CD4-positive, CD25-positive, alpha-beta regulatory T cell (primary cell): ENCODE measurements at places on chromosomes 12 and 14.

- DNase-seq: no peak
Observed at GRCh38 chr12:105064564-105065178, 19.6 kb downstream of the ALDH1L2 start.

DNA sequence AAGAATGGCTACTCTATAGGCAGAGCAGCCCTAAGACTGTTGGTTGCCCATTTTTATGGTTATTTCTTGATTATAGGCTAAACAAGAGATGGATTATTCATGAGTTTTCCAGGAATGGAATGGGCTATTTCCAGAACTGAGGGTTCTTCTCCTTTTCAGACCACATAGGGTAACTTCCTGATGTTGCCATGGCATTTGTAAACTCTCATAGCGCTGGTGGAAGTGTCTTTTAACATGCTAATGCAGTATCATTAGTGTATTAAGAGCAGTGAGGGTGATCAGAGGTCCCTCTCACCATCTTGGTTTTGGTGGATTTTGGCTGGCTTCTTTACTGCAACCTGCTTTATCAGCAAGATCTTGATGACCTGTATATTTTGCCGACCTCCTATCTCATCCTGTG is 904.6 kb upstream of the FBXO33 start:
- DNase-seq: no peak

GRCh38 chr12:102474438-102475064 is 5.8 kb downstream of the IGF1 start:
- no peak for DNase-seq

GRCh38 chr14:75640876-75641275 is 19.8 kb downstream of the ERG28 start:
- DNase-seq: no peak

DNA sequence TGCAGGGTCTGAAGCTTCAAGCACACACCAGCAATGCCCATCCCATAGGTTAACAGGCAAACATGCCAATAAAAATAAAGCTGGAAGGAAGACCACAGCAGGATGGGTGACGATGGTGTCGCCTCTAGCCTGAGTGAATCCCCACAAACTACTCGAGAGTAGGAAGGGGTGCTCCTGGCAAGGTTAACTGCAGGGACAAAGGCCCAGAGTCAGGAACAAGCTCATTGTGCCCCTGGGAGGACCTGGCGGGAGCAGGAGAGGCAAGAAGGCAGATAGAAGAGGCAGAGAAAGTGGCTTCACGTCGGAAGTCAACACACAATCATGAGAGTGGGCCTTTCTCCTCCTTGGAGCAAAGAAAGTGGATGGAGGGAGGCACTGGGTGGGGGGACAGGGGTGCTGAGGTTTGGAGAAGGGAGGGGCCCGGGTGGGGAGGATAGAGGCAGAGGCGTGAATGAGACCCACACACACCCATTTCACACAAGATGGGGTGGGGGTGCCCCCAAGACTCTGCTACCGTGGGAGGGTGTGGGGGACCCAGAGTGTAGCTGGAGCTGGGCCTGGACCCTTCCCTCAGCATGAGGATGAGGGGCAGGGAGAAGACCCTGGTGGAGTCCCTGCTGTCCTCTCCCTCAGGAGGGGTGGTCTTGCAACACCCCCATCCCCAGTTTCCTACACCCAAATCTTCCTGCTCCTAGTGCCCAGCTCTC is 43.1 kb downstream of the DIO3 start:
- no peak for DNase-seq

DNA sequence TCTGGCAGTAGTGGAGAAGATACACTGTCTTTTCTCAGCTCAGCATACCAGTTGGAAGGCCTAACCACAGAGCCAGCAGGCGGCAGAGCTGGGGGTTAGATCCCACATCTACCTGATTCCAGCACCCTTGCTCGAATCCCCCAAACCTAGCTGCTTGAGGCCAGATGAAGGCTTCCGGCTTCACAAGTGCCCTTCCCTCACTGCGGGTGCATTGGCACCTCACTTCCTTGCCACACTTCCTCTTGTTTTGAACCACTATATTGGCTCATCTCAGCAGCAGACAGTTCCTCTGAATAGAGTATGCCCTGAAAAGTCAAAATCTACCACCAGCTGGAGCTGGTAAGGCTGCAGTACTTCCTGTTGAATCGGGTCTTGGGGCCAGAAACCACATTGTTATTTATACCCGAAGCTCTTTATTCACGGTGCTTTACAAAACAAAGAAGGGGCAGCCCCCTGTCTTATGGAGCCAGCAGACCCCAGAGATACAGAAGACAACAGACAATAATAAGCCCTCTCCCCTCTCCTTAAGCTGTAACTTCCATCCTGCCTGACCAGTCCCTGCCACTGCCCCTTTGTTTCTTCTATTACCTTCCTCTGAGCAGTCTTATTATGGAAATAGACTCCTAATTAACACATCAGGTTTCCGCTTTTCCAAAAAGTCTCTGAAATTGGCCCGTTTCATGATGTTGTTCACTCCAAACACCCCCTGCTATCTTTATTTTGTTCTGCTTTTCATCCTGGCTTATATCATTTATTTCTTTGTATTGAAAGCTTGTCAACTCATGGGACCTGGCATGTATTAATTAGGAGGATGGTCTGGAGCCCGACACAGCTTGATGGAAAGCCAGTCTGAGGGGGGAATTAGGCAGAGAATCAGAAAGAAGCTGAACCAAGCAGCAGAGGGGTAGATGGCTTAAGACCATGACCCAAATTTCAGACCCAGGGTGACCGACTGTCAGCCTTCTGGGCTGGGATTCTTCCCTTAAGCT is 233.5 kb downstream of the EFCAB11 start:
- peak; percentile 61 for DNase-seq

GRCh38 chr14:34035177-34035933 is 84.5 kb upstream of the EGLN3 start:
- no peak for DNase-seq

DNA sequence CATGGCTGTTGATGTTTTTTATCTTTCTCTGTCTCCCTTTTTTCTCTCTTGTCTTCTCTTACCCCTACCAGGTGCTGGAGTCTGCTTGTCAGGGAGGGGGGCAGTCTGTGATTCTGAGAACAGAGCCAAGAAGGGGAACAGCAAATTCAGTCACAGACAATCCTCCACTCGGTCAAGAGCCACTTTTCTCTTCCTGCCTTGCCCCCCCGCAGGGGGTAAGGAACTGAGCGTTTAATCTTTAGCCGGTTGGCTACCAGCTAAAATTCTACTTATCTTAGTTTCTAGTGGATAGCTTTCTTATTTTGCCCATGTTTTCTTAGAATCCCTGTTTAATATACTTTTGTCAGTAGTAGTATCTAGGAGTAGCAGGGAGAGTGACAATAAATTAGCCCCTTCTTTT is 1.9 kb downstream of the RIMKLB start:
- DNase-seq: no peak

- DNase-seq: no peak
Observed at GRCh38 chr12:76697849-76698248, 66.1 kb upstream of the ZDHHC17 start.

GRCh38 chr12:52790427-52791270 is 5.3 kb downstream of the KRT3 start:
- DNase-seq: no peak
